Stimulated activated CD8-positive, alpha-beta memory T cell treated with anti-CD3 and anti-CD28 coated beads, Interleukin-2, amount 100 ng/mL, for 1 hour (primary cell): ENCODE measurements at places on chromosomes 7 and 10.
A peak's percentile ranks its signal among the peaks of the same experiment; 100 is the strongest.

- DNase-seq: no peak
These were observed 53.5 kb downstream of the NRF1 start for GRCh38 chr7:129665013-129665401.

- DNase-seq: no peak
These were observed 55.7 kb downstream of the LRRTM3 start for GRCh38 chr10:66981361-66982052.

GRCh38 chr10:104485632-104486031 is 132.0 kb downstream of the CFAP58 start:
- no peak for DNase-seq

DNA sequence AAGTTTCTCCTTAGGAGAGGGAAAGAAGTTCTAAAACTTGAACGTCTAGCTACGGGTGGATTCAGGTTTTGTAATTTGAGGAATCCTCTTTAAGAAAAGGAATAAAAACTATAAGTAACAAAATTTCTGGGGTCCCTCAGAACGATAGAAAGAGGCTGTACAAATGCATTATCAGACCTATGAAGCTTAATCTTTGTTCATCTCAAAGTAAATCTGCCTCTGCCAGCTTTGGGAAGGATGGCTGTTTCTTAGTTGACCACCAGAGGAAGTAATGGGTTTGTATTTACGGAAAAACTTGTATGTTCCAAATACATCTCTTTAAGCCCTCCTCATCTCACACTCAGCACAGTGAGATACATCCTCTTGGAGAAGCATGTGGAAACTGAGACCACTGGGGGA is 864 bp downstream of the PSTK start:
- no peak for DNase-seq

DNA sequence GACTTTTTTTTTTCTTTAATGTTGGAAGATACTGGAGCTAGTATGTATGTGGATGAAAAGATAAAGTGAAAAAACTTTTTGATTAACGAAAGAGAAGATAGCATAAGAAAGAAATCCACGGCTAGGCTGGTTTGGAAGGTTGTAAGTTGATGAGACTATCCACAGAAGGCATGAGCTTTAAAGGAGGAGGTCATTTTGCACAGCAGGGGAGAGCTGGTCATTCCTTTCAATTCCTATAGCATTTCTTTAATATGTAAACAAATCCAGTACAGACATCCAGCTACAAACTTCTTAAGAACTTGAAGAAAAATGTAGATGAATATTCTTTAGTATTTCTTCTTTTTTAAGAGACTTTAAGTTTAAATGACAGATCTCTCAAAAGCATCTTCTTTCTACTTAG is 281.3 kb downstream of the CACNA2D1 start:
- no peak for DNase-seq

DNA sequence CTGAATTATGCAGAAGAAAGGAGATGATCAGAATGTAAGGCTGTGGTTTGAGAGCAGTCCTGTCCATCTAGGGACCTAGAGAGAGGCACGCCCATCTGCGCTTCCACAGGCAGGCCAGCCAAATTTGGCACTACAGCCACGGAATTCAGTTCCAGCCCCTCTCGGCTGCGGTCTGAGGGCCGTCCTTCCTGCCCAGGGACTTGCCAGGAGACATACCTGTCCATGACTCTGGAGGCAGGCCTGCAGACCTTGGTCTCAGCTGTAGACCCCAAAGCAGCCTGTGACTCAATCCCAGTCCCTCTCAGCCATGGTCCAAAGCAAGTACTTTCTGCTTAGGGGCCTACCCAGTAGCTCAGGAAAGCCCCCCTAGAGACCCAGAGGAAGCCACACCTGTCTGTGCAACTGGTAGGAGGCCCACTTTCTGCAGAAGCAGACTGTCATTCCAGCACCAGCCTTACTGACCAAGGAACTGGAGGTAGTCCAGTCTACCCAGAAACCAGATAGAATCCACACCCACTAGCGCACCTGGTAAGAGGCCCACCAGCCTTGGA is 720.9 kb downstream of the PARD3 start:
- no peak for DNase-seq

- DNase-seq: no peak
These were observed 2.9 kb upstream of the WDFY4 start for GRCh38 chr10:48681740-48682139.

DNA sequence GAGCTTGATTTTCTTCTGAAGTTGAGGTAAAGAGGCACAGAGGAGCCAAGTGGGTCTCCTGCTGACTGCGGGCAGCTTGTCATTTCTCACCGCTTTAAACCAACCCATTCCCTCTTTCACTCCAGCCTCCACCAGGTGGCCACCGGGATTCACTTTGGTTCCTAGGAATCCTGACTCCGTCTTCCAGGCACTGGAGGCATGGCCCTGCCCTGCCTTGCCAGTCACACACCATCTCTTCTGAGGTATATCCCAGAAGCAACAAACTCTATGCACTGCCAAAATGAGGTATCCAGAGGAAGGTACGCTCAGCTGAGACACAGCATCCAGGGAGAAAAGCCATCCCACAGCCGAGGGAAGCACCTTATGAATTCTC is 280.8 kb downstream of the TNS3 start:
- no peak for DNase-seq

- no peak for DNase-seq
These were observed 157.5 kb upstream of the PHYHIPL start for GRCh38 chr10:59018977-59019376.

GRCh38 chr7:128883622-128884448 is 21.2 kb downstream of the ATP6V1F start:
- peak; percentile 75 for DNase-seq

GRCh38 chr10:71748671-71749191 is 24.6 kb downstream of the VSIR start:
- peak; percentile 49 for DNase-seq

- DNase-seq: no peak
These were observed 14.8 kb downstream of the CYP3A7 start for GRCh38 chr7:99719996-99720769.

GRCh38 chr7:130063036-130063435 is 7.3 kb upstream of the KLHDC10 start:
- peak; percentile 33 for DNase-seq

DNA sequence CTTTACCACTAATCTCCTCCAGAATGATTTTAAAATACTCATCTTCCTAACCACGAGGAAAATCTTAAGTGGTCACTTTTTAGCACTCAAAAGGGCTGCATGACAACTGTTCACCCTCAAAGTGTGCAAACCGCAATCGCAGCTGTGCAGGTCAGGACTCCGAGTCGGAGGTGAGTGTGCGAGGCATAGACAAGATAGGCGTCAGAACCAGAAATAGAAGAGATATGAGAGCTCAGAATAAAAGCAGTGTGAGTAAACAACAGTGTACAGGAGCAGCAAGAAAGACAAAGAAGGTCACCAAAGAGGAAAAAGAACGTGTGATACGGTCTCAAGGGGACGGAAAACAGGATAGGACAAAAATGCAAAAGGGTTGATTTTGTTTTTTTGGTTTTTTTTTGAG is 17.5 kb upstream of the ENO4 start:
- no peak for DNase-seq

GRCh38 chr10:57314046-57314445 is 953.0 kb upstream of the ZWINT start:
- DNase-seq: no peak

DNA sequence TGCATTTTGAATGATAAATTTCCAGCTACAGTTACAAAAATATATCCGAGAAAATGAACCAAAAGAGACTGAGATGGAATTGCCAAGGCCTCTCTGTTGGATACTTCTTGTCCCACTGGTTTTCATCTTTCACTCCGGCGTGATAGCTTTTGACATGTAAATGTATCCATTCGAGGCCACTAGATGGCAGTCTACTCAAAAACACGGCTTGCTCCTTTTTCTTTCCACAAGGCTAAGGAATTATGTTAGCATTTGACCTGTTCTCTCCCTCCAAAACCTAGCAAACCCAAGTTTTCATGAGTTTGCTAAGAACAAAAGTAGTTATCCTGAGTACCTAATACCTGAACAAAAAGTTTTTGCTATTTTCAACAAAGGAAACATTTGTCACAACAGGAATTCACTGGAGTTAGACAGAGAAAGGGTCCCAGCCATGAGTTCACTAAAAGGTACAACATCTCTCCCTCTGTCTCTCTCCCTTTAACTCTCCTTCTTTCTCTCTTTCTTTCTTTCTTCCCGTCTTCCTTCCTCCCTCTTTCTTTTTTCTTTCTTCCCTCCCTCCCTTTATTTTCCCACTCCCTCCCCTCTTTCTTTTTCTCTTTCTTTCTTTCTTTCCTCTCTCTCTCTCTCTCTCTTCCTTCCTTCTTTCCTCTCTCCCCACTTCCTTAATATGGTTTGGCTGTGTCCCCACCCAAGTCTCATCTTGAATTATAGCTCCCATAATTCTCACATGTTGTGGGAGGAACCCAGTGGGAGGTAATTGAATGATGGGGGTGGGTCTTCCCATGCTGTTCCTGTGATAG is 207.9 kb upstream of the MYO3A start:
- no peak for DNase-seq

DNA sequence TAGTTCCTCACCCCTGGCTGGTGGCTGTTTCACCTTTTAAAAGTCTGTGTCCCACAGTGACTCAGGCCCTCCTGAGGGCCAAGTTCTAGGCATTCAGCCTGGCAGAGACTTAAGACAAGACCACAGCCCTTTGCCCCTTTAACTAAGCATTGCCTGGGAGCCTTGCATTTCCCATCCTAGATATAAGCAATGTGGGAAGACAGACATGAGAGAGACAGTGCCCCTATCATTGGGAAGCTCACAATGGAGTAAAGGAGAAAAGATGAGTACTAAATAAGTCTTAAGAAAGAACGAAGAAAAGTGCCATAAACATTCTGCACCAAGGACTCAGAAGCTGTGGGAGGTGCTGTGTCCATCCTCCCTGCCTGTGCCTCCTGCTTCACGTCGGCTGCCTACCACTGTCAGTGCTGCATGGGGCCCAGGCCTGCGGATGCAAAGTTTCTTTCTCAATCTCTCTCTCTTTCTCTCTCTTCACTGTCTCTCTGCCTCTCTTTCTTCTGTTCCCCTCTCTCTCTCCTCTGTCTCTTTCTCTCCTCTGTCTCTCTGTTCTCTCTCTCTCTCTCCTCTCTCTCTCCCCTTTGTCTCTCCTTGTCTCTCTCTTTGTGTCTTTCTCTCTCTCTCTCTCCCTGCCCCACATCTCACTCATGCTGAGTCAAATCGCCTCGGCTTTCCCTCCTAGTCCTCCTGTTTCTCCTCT is 21.5 kb downstream of the GPRIN2 start:
- no peak for DNase-seq

DNA sequence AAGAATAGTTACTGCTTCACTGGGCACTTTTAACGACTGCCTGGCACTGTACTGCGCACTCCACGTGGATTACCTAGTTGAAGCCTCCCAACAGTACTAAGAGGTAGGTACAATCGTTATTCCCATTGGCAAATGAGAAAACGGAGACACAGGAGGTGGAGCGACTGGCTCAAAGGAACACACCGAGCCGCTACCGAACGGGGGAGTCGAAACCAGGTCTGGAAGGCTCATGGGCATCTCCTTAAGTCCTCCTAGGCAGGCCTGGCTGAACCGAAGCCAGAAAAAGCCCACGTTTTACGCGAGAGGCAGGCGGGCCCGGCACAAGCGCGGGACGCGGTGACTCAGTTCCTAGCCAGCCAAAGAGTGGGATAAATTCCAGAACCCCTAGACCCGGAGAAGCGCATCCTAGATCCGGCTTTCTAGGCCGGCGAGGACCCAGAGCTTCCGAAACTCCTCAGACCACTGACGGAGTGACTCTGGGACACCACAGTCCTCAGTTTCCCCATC is 472 bp downstream of the PDAP1 start:
- no peak for DNase-seq

- no peak for DNase-seq
These were observed 43.7 kb downstream of the ELFN1 start for GRCh38 chr7:1713502-1714484.

DNA sequence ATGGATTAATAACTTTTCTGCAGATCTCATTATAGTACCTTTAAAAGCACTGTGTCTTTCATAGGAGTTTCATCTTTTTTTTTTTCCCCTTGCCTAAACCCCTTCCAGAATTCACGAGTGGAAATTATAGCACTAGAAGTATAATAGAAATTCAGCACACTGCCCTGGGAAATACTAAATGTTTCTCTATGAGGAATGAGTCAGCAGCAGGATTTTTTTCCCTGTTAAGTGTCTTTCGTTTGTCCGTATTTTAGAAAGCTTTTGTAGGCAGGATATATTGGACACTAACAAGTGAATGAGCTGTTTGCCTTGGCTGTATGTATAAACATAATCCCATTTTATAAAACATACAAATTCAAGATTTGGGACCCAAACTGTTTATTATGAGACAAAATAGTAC is 105.8 kb downstream of the EXOC4 start:
- DNase-seq: no peak

GRCh38 chr10:75739414-75740143 is 308.2 kb downstream of the LRMDA start:
- DNase-seq: no peak

- no peak for DNase-seq
These were observed 16.4 kb upstream of the PTPRN2 start for GRCh38 chr7:158603773-158604755.

DNA sequence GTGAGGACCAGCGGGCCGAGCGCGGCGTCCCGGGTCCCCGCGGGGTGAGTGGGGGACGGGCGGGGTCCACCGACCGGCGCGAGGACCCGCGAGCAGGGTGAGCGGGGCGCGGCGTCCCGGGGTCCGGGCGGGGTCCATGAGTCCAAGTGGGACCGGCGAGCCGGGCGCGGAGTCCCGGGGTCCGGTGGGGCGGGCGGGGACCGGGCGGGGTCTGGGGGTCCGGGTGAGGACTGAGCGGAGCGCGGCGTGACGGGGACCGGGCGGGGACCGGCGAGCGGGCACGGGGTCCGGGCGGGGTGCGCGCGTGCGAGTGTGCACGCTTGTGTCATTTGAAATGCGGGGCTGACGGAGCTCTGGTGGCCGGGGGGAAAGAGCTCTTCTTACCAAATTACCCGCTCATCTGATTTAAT is 765 bp downstream of the CELF2 start:
- DNase-seq: no peak

DNA sequence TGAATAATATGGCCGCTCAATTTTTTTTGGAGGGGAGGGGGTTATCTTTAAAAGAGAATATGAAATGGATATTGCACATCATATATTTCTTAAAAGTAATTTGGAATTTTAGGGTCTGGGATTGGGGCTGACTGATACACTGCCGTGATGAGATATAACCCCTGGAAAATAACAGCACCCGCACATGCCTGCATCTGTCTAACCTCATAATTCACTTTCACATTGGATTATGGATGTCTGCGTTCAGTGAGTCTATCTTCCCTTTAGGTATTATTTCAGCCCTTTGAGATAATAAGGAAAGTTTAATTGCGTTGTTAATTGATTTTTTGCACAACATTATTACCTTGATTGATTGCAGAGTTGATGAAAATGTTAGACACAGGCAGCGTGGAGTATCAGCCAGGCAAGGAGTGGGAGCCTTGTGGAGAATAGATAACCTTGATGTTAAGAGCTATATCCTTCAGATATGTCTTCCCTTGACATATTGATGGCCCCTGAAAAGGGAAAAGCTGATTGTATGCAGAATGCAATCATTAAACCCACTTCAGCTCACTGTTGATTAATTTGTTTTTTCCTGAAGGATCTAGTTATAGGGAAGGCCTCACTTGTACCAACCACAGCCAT is 1095.2 kb downstream of the KCNMA1 start:
- DNase-seq: no peak

GRCh38 chr7:114952296-114952695 is 30.4 kb downstream of the MDFIC start:
- DNase-seq: no peak

- DNase-seq: no peak
These were observed 116.5 kb upstream of the ADARB2 start for GRCh38 chr10:1853801-1854200.
